Astrocyte of the spinal cord (primary cell): ENCODE measurements at places on chromosomes 2 and 18.

GRCh38 chr18:32258558-32259204 is 68.8 kb downstream of the MEP1B start:
- DNase-seq: no peak

DNA sequence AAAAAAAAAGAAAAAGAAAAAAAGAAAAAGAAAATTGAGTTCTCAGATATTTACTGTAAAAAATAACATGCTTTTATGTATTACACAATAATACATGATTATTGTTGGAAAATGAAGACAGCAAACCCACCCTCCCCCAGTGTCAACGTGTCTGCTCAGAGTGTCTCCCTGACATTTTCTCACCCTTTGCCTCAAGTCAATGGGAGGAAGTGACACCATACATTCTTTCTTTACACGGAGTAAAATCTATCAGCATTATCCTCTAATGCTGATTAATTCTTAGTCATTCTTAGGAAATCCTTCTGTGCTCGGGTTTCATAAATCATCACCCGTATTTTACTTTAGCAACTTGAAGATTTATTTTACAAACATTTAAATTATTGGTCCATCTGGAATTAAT is 32.0 kb downstream of the CTAGE1 start:
- peak; percentile 57 for DNase-seq

- DNase-seq: no peak
These were observed 65.9 kb downstream of the EIF5B start for GRCh38 chr2:99403084-99403483.

- DNase-seq: no peak
These were observed 511.4 kb downstream of the KCNJ3 start for GRCh38 chr2:155209696-155210450.

GRCh38 chr2:195734395-195734794 is 77.4 kb downstream of the SLC39A10 start:
- DNase-seq: no peak

- DNase-seq: peak; percentile 62
These were observed 59.9 kb downstream of the PTPRM start for GRCh38 chr18:7626922-7627440.

- no peak for DNase-seq
These were observed 154.2 kb downstream of the FAM210A start for GRCh38 chr18:13572148-13572547.

GRCh38 chr18:63831080-63831788 is 56.0 kb downstream of the SERPINB7 start:
- DNase-seq: peak; percentile 83

- DNase-seq: no peak
These were observed 810.8 kb upstream of the CHAC2 start for GRCh38 chr2:52956766-52957165.

DNA sequence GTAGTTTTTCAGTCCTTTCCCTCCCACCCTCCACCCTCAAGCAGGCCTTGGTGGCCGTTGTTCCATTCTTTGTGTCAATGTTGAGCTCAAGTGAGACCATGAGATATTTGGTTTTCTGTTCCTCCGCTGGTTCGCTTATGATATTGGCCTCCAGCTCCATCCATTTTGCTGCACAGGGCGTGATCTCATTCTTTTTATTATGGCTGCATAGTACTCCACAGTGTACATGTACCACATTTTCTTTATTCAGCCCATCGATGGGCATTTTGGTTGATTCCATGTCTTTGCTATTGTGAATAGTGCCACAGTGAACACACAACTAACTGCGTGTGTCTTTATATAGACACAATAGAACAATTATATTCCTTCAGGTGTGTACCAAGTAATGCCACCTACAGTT is 14.1 kb downstream of the AGAP1 start:
- DNase-seq: no peak

- peak; percentile 44 for DNase-seq
These were observed 16.2 kb upstream of the CTAGE1 start for GRCh38 chr18:22433956-22434355.

DNA sequence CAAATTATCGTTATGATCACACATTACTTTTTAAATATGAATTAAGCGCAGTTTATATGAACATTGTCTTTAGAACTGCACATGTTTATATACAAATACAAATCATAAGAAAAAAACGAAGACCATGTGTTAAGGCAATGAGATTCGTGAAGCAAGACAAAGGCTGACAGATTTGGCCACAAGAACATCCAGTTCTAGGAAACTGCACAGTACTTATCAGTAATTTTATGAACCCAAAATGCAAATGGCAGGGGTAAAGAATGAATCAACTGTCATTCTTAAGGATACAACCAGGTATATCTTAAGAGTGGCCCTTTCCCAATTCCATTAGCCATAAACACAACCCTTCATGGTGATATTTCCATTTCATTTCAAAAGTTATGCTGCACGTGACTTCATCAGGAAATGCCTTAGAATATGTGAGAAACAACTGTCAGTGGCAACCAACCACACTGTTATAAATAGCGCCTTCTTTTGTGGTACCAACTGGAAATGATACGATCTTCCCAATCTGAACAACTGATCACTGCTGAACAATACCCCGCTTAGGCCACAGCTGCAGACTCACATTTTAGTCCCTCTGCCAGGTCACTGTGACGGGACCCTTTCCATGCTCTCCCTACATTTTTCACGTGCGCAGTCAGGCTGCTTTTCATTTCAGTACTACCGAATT is 144.9 kb downstream of the L3MBTL4 start:
- DNase-seq: no peak

DNA sequence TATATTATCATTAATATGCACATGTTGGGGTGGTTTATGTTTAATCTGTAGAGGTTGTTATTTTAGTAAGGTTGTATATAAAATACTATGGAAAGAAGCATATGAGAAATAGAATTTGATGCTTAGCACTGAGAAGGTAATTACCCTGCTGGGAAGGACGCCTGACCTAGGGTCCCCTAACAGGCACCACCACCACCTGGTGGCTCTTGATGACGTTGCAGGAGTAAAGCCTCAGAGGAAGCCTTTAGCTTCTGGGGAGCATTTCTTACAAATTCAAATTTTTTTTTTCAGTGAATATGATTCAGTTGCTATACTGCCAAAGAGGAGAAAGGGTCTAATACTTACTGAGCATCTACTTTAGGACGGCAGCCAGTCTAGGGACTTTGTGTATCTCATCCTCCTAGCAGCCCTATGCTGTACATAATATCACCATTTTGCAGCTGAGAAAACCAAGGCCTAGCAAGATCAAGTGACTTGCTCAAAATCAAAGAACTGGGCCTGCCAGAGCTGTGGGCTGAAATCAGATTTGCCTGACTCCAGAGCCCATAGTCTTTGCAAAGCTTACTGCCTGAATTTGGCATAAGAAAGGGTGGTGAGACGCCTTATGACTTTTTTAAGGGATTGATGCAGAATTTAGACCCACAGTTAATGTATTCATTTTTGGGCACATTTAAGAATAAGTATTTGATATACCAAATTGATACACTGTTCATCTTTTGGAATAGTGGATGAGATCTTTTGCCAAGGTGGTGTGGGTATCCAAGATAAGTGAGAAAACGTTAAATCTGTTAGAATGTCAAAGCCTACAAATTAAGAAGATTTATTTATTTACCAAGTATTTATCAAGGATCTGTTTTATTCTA is 78.8 kb upstream of the GAREM1 start:
- peak; percentile 44 for DNase-seq

DNA sequence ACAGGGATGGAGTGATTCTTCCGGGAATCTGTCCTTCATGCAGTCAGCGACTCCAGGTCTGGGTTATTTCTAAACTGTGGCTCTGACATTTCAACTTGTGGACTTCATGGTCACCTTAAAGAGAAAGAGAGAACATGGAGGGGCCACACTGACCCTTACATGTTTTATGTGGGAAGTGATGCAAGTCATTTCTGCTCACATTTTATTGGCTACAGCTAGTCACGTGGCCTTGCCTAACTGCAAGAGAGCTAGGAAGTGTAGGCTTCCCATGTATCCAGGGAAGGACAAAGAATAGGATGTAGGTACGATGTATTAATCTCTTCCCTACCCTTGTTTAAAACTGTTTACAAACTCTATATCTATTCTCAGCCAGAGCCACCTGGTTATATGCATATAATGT is 30.3 kb upstream of the AFTPH start:
- no peak for DNase-seq

- DNase-seq: peak; percentile 12
These were observed 261.1 kb downstream of the ANAPC1 start for GRCh38 chr2:111622859-111623258.

GRCh38 chr2:72211350-72211749 is 63.7 kb upstream of the CYP26B1 start:
- DNase-seq: peak; percentile 39

- no peak for DNase-seq
These were observed 842.5 kb upstream of the NXPH2 start for GRCh38 chr2:139622691-139623090.
